ENCODE measurements at places on chromosomes 7 and 10.
A peak's percentile ranks its signal among the peaks of the same experiment; 100 is the strongest.

GRCh38 chr7:143261901-143262300 lies 1.3 kb upstream of the GSTK1 start:
- no peak for DNase-seq

DNA sequence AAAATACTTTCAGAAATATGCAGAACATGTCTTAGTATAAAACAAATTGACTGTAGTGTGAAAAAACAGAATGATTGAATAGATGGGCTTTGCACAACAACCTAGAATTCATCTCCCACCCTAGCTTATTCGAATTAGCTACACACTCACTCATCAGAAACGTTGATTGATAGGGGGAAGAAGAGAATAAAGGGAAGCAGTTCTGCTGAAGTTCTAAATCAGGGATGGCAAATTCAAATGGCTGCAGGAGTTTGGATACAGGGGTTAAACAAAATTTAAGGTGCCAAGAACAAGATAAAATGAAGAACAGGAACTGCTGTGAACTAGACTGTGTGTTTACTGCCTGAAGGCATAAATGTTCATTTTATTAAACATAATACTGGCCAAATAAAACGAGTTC lies 9.0 kb downstream of the CD36 start:
- DNase-seq = no peak

DNA sequence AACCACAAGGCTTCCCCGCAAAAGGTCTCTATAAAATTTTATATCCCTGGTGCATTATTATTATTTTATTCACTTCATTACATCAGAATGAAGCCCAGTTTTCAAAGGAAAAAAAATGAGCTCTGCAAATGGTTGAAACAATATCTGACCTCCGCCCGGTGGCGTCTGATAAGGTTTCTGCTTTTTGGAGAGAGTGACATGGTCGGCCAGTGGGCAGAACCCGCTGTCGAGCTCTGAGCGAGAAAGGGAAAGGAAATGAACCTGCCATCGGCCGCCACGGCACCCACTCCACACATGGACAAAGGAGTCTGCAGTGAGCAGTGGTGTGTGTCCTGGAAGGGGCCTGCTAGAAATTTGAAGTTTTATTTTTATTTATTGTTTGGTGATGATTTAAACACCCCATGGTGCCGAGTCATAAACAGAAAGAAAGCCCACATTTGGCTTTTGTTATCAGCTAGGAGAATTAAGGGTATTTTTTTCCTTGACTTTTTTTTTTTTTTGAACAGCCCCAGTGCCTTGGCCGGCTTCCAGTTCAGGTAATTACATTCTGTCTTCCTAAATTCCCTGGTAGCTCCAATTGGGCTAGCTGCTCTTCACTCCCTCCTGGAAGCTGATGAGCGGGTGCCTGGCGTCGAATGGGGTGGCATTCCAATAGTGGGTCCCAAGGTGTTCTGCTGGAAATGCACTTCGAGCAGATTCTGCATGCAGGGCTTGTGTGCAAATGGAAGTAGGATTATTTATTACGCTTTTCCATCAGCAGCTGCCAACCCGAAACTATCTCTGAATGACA lies 149.4 kb upstream of the MKI67 start:
- peak; percentile 25 for DNase-seq

GRCh38 chr7:151179287-151179860 lies 7.7 kb downstream of the ASB10 start:
- DNase-seq = no peak

DNA sequence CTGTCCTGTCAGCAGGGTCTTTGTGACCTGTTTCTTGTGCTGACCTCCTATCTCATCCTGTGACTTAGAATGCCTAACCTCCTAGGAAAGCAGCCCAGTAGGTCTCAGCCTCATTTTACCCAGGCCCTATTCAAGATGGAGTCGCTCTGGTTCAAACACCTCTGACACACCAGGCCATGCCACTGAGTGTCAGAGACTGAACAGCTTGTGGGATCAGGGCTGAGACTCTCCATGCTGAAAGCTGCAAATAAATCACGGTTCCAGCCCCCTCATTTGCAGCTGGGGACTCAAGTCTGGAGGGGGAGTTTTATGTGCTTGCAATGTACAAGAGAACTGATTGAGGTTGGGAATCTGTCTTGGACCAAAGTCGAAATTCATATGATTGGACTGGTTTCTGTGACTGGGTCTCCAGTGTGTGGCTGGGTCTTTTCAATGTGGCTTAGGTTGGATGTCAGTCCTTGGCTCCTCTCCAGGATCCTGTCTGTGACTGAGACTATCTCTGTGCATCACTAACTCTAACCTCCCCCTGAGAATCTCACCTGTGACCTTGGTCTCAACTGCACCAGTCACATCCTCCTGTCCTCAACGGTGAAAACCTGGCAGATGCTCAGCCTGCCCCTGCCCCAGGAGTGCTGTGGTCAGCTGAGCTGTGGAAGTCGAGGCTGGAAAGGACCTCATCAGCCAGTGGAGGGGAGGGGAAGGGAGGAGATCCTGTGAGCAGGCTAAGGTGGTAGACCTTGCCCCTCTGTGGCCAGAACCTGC lies 11.7 kb downstream of the PRF1 start:
- no peak for DNase-seq

- no peak for DNase-seq
Measured at GRCh38 chr7:32803406-32804141, 88.0 kb downstream of the KBTBD2 start.

GRCh38 chr10:79393221-79393923 lies 46.1 kb downstream of the PPIF start:
- DNase-seq = no peak

DNA sequence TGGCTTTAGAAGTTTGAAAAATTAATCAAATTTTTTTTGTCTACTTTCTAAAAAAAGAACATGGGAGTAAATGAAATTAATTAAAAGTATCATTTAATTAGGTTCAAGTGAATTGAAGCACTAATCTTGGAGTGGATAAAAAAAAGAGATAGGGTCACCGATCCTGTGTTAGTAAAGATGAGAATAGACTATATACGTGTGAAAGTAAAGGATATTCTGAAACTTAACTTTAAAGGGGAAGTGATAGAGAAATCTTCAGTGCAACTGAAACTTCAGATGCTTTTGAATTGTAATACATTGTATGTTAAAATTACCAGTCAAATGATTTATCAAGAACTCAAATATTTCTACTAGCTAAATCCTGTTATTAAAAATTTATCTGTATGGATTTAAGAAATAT lies 4.8 kb downstream of the NHLRC2 start:
- peak; percentile 16 for DNase-seq

- DNase-seq = no peak
Measured at GRCh38 chr7:44380189-44380830, 54.9 kb upstream of the CAMK2B start.

GRCh38 chr10:98919899-98920298 lies 315.8 kb downstream of the HPSE2 start:
- DNase-seq = no peak

DNA sequence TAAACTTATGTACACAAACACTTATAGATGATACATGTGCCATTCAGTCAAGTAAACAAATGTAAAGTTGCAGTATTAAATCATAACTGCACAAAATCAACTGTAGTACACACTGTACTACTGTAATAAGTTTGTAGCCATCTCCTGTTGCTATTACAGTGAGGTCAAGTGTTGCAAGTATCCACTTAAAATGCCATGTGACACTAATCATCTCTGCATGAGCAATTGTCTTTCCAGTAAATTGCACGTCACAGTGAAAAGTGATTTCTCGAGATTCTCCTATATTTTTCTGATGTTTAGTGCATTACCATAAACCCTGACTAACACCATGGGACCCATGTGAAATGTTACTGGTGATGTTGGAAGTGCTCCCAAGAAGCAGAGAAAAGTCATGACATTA lies 293.3 kb upstream of the SP4 start:
- DNase-seq = no peak

GRCh38 chr7:111763221-111763801 lies 201.0 kb upstream of the IMMP2L start:
- peak; percentile 77 for DNase-seq

GRCh38 chr10:23980094-23980493 lies 228.8 kb upstream of the KIAA1217 start:
- no peak for DNase-seq

- DNase-seq = no peak
Measured at GRCh38 chr7:139902436-139903102, 73.5 kb downstream of the TBXAS1 start.

DNA sequence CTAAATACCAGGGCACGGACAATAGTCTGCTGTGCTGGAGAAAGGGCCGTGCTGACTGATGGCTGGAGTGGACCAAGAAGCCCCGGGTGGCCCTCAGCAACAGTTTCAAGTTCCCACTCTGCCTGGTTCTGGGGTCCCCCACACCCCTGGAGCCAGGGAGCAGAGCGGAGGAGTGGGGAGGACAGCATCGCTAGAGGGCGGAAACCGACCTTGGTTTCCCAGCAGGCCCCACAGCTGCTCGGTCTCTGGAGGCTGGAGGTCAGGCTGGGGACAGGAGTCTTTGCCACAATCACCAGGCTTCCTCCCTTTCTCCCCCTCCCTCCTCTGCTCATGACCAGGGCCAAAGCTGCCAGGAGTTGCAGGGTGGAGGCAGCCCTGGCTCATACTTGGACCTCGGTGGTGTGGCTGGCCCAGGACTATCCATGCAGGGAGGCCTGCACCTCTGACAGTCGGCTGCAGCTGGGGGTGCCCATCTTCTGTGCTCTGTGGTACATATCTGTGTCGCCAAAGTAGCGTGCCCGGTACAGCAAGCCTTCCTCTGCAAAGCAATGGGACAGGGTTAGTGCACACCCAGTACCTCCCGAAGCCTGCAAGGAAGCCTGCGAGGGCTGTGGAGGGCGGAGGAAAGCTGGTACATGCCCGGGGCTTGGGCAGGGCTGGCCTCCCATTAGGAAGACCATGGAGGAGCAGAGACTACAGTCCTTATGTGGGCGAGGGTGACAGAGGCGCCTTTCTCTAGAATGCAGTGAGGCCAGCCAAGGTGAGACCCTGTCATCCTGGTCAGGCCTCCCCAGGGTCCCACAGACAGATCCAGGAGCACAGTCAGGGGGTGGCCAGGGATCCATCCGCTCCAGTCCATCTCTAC lies 19.1 kb downstream of the DNAJB12 start:
- no peak for DNase-seq

DNA sequence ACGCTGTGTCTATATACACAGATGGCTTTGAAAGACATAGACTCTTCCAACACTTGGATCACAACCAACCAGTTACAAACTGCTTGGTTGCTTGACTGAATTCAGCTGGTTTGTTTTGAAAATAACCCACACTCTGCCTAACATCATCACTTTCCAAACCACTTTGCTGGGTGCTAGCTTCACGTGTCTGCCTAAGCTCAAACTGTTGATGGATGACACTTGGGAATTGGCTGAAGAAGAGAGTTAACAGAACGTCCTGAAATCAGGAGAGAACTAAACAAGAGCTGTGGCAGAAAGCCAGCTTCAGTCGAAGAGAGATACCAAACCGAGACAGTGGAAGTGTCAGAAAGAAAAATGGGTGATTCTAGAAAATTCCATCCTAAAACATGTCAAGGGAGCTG lies 420.8 kb upstream of the AUTS2 start:
- DNase-seq = no peak

GRCh38 chr10:68284062-68285001 lies 47.5 kb upstream of the HNRNPH3 start:
- no peak for DNase-seq

DNA sequence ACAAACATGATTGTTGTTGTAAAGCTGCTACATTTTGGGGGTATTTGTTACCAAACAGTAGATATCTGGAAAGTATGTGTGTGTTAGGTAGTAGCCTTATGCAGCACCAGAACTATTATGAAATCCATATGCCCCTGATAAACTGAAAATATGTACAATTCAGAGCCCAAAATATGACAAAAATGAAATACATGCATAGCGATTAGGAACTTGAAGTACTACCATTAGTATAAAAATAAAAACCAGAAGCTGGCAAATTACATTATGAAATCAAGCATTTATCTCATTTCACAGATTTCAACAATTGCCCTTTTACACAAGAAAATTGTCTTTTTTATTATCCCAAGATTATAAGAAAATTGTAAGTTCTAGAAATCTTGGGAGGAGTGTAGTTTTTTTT lies 33.9 kb downstream of the SLC26A5 start:
- DNase-seq = no peak

DNA sequence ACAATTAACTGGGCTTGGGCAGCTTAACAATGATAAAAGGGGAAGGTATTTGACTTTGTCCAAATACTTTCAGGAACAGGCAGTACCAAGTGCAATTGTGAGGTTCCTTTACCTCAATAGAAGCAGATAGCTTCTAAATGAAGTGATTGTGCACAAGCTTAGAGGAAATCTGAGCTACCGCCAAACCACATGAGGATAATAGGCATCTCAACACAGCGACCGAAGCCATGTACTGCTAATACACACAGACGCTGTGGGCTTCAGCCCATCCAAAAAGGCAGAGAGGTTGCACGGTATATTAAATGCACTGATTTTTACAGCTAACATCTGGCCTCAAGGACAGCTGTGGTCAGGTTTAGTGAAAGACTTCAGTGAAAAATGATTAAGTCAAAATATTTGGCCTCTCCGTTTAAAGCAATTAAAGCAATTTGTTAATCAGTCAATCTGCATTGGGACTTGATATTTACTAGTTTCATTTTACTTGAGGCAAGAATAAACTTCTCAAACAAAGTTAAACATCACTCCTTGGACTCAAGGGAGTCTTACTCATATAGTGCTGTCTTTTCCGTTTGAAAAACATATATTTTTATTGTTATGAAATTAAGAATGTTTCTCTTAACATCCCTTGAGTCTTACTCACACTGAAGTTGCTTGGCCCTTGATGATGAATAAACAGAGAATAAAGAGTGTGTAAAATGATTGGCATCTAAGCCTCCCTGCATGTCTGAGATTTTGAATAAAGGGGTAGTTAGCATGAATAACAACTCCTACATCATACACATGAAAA lies 306.3 kb downstream of the C7orf25 start:
- DNase-seq = no peak

DNA sequence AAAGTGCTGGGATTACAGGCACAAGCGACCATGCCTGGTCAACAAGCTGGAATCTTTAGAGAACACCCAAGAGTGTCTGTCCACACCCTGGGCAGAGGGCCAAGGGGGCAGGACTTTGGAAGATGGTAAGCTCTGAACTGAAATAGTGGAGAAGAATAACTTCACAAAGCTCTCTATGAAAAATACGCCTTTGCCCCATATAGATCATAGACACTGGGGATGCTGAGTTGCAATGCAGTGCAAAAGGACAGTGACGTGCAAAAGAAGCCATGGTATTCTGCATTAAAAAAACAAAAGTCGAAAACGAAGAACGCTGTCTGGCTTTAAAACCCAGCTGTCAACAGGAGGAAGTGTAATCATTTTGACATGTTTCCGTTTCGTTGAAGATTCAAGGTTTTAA lies 353.6 kb downstream of the CALN1 start:
- peak; percentile 52 for DNase-seq

Data from Kasumi-1 (cell line).